GM23338 (cell line): ENCODE measurements at places on chromosomes 4 and X. TPM values are rescaled to one million over a fixed set of nuclear protein-coding genes. Genes with fewer than 3 reads are reported as not detected.

Gene PDZD4
- 194 and 230 TPM in 2 replicates for total RNA-seq

Gene NSG1
- total RNA-seq: 28.7 and 34.5 TPM in 2 replicates

Gene NPNT
- 1.4 and 3.1 TPM in 2 replicates for total RNA-seq

Gene DCAF8L2
- not detected in 2 replicates for total RNA-seq

Gene SOD3
- 11.8 and 16.6 TPM in 2 replicates for total RNA-seq

Gene PABPC1L2B
- total RNA-seq: 0.19 TPM in 1 of 2 replicates, not detected in the other

Gene STAP1
- total RNA-seq: not detected in 2 replicates
